Hindlimb muscle (tissue), 1 donor: ENCODE measurements at places on chromosomes 1 and 21. TPM values are rescaled to one million over a fixed set of nuclear protein-coding genes. Genes with fewer than 3 reads are reported as not detected.

GRCh38 chr21:34546542-34546941 is 34.5 kb upstream of the KCNE1 start:
- no peak for DNase-seq

DNA sequence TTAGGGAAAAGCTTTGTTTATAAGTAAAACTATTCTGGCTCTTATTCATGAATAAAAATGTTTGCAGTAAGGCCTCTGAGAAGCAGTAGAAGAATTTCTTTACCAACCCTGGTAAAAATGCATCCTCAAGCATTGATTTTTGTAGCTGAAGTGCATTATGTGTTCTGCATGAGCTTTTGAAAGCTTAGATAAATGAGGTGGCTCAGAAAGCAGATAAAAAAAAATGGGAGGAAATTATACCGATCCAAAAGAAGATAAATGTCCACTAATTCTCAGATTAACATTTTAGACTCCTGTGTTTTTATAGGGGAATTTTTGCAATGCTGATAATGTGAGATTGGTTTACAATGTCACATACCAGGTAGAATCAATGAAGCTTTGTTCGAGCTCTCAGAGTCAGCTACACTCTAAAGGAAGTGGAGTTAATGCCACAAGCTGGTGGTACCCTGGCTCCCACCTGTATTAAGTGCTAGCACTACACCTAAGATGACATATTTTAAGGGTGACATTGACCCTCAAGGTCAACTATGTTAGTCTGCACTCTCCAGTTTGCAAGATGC is 85.5 kb upstream of the SELENON start:
- no peak for DNase-seq

- DNase-seq = no peak
Observed at GRCh38 chr1:47565092-47565491, 127.2 kb downstream of the FOXD2 start.

- DNase-seq = no peak
Observed at GRCh38 chr1:109761227-109762038, 2.3 kb downstream of the EPS8L3 start.

DNA sequence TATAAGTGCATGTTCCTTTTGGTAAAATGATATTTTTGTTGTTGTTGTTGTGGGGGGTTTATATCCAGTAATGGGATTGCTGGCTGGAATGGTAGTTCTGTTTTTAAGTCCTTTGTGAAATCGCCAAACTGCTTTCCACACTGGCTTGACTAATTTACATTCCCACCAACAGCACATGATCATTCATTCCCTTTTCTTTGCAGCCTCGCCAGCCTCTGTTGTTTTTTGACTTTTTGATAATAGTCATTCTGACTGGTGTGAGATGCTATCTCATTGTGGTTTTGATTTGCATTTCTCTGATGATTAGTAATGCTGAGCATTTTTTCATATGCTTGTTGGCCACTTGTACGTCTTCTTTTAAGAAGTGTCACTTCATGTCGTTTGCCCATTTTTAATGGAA is 188.5 kb upstream of the CHRM3 start:
- DNase-seq = no peak

GRCh38 chr1:43427524-43427923 is 26.2 kb downstream of the HYI start:
- DNase-seq = no peak

- no peak for DNase-seq
Observed at GRCh38 chr1:184684285-184685074, 70.2 kb downstream of the EDEM3 start.

- no peak for DNase-seq
Observed at GRCh38 chr1:62013264-62013663, 181.4 kb upstream of the L1TD1 start.

DNA sequence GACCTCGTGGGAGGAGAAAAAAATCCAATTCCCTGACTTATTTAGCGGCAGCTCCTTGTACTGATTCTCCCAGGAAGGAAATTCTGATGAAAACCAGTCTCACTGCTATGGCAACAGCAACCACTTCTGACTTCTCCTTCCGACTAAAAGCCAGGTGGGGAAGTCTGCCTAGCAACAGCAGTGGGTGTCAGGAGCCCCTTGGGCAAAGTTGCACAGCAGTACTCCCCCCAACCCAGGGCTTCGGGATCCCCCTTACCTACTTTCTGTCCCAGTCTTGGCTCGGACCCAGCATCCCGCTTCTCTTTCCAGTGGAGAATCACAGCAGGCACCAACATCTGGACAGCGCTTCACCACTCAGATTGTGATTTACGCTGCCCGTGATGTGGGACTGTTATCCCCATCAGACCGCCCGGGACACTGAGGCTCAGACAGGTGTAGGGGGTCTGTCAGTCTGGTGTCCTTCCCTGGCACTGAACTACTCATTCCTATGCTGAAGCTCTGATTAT is 24.6 kb downstream of the NKAIN1 start:
- DNase-seq = no peak

Gene ANGEL2
- 31.9 TPM for polyA plus RNA-seq

Gene LAD1
- polyA plus RNA-seq = 17.8 TPM
